ENCODE measurements at places on chromosomes 4 and X.

GRCh38 chrX:17608888-17609287, 128.4 kb upstream of the SCML1 start:
- no peak for DNase-seq

DNA sequence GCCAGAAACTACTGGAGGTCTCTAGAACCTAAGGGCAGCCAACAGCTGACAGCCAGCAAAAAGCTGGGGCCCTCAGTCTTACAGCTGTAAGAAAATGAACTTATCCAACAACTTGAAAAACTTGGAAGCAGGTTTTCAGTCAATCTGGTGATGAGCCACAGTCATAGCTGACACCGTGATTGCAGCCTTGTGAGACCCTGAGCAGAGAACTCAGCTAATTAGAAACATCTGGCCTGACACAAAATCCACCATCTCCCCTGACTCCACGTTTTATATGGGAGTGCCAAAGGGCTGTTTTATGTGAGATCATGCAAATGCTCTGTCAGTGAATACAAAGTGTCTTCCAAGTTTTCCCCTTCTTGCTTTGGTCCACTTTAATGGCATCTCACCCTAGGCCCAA, 198.8 kb upstream of the DCAF8L1 start:
- no peak for DNase-seq

GRCh38 chrX:136711147-136711546, 63.2 kb downstream of the CD40LG start:
- peak; percentile 35 for DNase-seq

GRCh38 chr4:3313556-3314228, 20.9 kb downstream of the RGS12 start:
- no peak for DNase-seq
